ENCODE measurements at places on chromosomes 1 and 21. TPM values are rescaled to one million over a fixed set of nuclear protein-coding genes. Genes with fewer than 3 reads are reported as not detected.

The GBP1 gene
- 59.7 TPM for total RNA-seq

- H3K36me3 ChIP-seq: no peaks in the 10 kb centered on the region
- no peaks in the 10 kb centered on the region for H3K27me3 ChIP-seq
- no peaks in the 10 kb centered on the region for H3K4me1 ChIP-seq
- no peak overlapping the region for H3K4me3 ChIP-seq
- peak overlapping the region; percentile 36 for H3K27ac ChIP-seq
These were observed 62.8 kb downstream of the NGF start for GRCh38 chr1:115275216-115275615.

DNA sequence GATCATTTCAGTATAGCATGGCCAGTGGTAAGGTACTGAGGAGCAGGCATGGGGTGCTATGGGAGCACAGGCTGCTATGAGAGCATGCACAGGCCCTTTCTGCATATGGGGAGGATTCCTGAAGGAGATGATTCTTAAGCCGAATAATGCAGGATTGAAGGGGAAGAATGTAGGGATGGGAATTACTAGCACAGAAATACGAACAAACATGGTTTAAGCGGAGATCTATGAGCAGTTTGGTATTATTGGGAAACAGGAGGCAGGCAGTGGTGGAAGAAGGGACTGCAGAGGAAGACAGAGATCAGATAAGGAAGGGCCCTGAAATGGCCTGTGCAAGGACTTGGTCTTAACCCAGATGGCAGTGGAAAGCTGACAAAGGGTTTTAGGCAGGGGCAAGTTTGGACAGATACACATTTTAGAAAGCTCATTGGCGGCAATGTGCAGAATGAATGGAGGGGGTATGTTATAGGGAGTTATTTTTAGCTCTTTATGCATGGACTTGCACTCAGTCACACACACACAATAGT is 1.7 kb downstream of the OSCP1 start:
- H3K27ac ChIP-seq: no peak overlapping the region
- H3K4me3 ChIP-seq: no peak overlapping the region
- no peaks in the 10 kb centered on the region for H3K36me3 ChIP-seq
- H3K4me1 ChIP-seq: peaks cover 3% of the 10 kb centered on the region
- DNase-seq: no peak
- H3K27me3 ChIP-seq: no peaks in the 10 kb centered on the region

The CD2 gene
- not detected for total RNA-seq

DNA sequence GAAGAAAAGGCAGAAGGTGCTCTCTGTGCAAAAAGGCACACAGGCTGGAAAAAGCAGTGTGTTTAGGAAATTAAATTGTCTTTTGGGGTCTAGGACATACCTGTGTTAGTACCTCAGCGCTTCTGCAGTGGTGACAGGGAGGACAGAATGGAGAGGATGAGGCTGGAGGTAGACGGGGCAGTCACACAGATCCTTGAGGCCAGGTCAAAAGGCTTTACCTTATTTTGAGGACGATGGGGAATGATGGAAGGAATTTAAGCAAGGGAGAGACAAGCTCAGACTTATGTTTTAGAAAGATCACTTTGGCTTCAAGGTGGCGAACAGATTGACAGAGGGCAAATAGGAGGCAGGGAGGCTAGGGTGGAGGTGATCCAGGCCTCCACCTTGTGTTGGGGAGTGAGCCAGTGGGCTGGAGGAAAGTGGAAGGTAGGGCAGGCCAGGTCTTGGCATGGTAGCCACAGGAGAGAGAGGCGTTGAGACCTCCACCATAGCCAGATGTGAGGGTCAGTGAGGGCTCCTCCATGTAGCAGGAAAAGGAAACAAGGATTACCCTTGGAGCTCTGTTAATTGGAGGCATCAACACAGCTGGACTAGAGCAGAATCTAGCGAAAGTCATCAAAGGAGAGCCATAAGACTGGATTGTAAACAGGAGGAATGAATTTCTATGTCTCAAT is 4.2 kb downstream of the CYP4B1 start:
- H3K4me1 ChIP-seq: no peaks in the 10 kb centered on the region
- no peaks in the 10 kb centered on the region for H3K36me3 ChIP-seq
- H3K27ac ChIP-seq: no peak overlapping the region
- no peak for DNase-seq

DNA sequence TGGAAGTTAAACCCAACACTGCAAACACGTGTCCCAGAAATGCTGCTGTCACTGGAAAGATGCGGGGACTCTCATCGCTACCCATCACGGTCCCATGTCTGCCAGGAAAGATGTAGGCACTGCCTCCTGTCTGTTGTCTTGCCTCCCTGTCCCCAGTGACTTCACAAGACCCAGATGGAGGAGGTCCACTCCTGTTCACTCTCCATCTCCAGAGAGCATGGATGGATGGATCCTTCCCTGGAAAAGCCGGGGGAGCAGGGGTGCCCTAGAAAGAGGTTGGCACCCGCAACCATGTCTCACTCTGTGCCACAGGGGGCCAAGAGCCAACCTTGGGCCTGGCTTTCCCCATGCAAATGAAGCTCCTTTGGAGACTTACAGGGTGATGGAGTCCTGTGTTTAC is 135.5 kb downstream of the GLIS1 start:
- H3K36me3 ChIP-seq: no peaks in the 10 kb centered on the region
- H3K27ac ChIP-seq: no peak overlapping the region
- H3K27me3 ChIP-seq: no peaks in the 10 kb centered on the region
- DNase-seq: no peak
- no peaks in the 10 kb centered on the region for H3K4me1 ChIP-seq
- no peak overlapping the region for H3K4me3 ChIP-seq

The TNFRSF18 gene
- total RNA-seq: not detected

GRCh38 chr1:183834568-183834967 is 29.6 kb downstream of the RGL1 start:
- no peaks in the 10 kb centered on the region for H3K36me3 ChIP-seq
- no peak overlapping the region for H3K27ac ChIP-seq
- H3K27me3 ChIP-seq: no peaks in the 10 kb centered on the region
- H3K4me1 ChIP-seq: no peaks in the 10 kb centered on the region
- no peak for DNase-seq

DNA sequence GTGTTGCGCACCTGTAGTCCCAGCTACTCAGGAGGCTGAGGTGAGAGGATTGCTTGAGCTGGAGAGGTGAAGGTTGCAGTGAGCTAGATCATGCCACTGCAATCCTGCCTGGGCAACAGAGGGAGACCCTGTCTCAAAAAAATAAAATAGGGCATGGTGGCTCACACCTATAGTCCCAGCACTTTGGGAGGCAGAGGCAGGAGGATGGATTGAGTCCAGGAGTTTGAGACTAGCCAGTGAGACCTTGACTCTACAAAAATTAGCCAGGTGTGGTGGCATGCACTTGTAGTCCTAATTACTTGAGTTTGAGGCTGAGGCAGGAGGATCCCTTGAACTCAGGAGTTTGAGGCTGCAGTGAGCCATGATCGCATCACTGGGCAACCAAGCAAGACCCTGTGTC is 9.7 kb downstream of the RPL11 start:
- no peaks in the 10 kb centered on the region for H3K4me1 ChIP-seq
- no peak overlapping the region for H3K27ac ChIP-seq
- peaks cover 77% of the 10 kb centered on the region for H3K36me3 ChIP-seq
- DNase-seq: no peak

The TDRD10 gene
- total RNA-seq: 4.6 TPM

The ARHGEF16 gene
- total RNA-seq: not detected

- H3K4me3 ChIP-seq: no peak overlapping the region
- H3K27me3 ChIP-seq: no peaks in the 10 kb centered on the region
- no peaks in the 10 kb centered on the region for H3K36me3 ChIP-seq
- no peak for DNase-seq
- no peak overlapping the region for H3K27ac ChIP-seq
These were observed 103.7 kb upstream of the SOD1 start for GRCh38 chr21:31555741-31556191.

GRCh38 chr1:230260831-230261230 is 165.3 kb downstream of the PGBD5 start:
- H3K4me1 ChIP-seq: peaks cover 5% of the 10 kb centered on the region
- H3K36me3 ChIP-seq: peaks cover 46% of the 10 kb centered on the region
- DNase-seq: no peak
- H3K4me3 ChIP-seq: no peak overlapping the region
- no peaks in the 10 kb centered on the region for H3K27me3 ChIP-seq

- no peak for DNase-seq
- H3K27ac ChIP-seq: peak overlapping the region; percentile 46
- no peaks in the 10 kb centered on the region for H3K4me1 ChIP-seq
- H3K4me3 ChIP-seq: no peak overlapping the region
- H3K36me3 ChIP-seq: no peaks in the 10 kb centered on the region
These were observed 56.1 kb downstream of the HSF2BP start for GRCh38 chr21:43603233-43603626.

- no peak overlapping the region for H3K4me3 ChIP-seq
- no peaks in the 10 kb centered on the region for H3K36me3 ChIP-seq
- peaks cover 79% of the 10 kb centered on the region for H3K4me1 ChIP-seq
- no peak for DNase-seq
- peak overlapping the region; percentile 75 for H3K27ac ChIP-seq
These were observed 6.7 kb downstream of the CAP1 start for GRCh38 chr1:40047276-40047675.

DNA sequence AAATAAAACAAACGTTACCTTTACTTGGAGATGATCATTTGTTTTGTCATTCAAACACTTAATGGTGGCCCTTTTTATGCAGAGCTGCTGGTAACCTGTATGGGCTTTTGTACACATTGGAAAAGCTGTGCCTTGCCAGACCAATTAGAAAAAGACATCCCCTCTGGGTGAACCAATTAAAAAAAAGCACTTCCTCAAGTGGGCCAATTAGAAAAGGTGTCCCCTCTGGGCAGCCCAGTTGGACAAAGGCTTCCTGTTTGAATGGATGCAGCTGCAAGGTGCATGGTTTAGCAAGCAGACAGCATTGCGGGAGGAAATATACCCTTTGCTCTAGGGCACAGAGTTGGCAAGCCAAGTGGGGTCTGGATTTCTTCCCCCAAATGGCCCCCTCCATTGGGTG is 21.6 kb downstream of the HUNK start:
- H3K4me1 ChIP-seq: no peaks in the 10 kb centered on the region
- H3K4me3 ChIP-seq: no peak overlapping the region
- H3K27ac ChIP-seq: no peak overlapping the region
- H3K36me3 ChIP-seq: no peaks in the 10 kb centered on the region

GRCh38 chr1:195251900-195252299 is 1356.3 kb downstream of the KCNT2 start:
- H3K27ac ChIP-seq: no peak overlapping the region
- no peaks in the 10 kb centered on the region for H3K27me3 ChIP-seq
- H3K4me1 ChIP-seq: no peaks in the 10 kb centered on the region
- no peaks in the 10 kb centered on the region for H3K36me3 ChIP-seq

- H3K27me3 ChIP-seq: no peaks in the 10 kb centered on the region
- DNase-seq: no peak
- H3K4me1 ChIP-seq: no peaks in the 10 kb centered on the region
- H3K27ac ChIP-seq: no peak overlapping the region
- H3K36me3 ChIP-seq: no peaks in the 10 kb centered on the region
These were observed 149.5 kb upstream of the B3GALT2 start for GRCh38 chr1:193335806-193336428.

- DNase-seq: no peak
- H3K36me3 ChIP-seq: no peaks in the 10 kb centered on the region
- H3K27me3 ChIP-seq: no peaks in the 10 kb centered on the region
- no peak overlapping the region for H3K27ac ChIP-seq
These were observed 36.2 kb upstream of the CACHD1 start for GRCh38 chr1:64433747-64434146.

DNA sequence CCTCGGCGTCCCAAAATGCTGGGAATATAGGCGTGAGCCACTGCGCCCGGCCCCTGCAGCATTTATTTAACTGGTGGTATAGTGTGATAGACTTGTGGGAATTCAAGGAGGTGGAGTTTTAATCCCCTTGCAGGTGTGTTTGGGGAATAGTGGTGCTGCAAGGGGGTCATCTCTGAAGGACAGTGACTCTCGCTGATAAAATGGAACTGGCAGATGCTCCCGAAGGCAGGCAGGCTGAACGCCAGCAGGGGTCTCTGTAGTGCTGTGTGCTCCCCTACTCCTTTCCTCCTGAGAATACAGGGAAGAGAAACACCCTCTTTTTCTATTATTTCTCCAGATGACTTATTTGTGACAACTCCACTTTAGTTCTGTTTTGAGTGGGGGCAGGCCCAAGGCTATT is 4.0 kb downstream of the OSCP1 start:
- no peak for DNase-seq
- no peaks in the 10 kb centered on the region for H3K27me3 ChIP-seq
- H3K4me3 ChIP-seq: no peak overlapping the region

GRCh38 chr21:36917471-36918158 is 48.9 kb downstream of the HLCS start:
- no peaks in the 10 kb centered on the region for H3K36me3 ChIP-seq
- no peak for DNase-seq
- no peaks in the 10 kb centered on the region for H3K27me3 ChIP-seq
- H3K4me1 ChIP-seq: no peaks in the 10 kb centered on the region
- no peak overlapping the region for H3K27ac ChIP-seq

GRCh38 chr21:27154451-27155129 is 187.7 kb upstream of the ADAMTS5 start:
- no peak overlapping the region for H3K4me3 ChIP-seq
- no peaks in the 10 kb centered on the region for H3K36me3 ChIP-seq
- DNase-seq: no peak
- no peaks in the 10 kb centered on the region for H3K4me1 ChIP-seq
- no peaks in the 10 kb centered on the region for H3K27me3 ChIP-seq

GRCh38 chr1:32765570-32766327 is 51.4 kb downstream of the YARS1 start:
- H3K4me1 ChIP-seq: no peaks in the 10 kb centered on the region
- no peaks in the 10 kb centered on the region for H3K27me3 ChIP-seq
- H3K36me3 ChIP-seq: peaks cover 10% of the 10 kb centered on the region
- no peak overlapping the region for H3K4me3 ChIP-seq
- no peak for DNase-seq

The PPIE gene
- 58.3 TPM for total RNA-seq

DNA sequence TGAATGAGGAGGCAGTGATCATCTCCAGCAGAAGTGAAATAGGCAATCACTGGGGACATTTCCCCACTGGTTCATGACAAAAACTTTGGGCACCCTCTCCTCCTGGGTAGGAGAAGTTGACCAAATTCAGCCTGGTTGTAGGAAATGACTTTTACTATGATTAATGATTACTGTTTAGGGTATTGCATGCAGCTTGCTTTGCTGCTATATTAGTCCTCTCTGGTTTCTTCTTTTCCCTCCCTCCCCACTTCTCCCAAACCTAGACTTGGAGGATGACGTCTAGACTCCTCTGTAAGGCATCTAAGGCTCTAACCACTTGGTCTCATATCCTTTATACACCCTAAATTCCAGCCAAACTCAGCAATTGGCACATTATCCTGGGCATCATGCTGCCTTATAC is 3.4 kb upstream of the RGS16 start:
- H3K27me3 ChIP-seq: no peaks in the 10 kb centered on the region
- DNase-seq: no peak
- H3K4me1 ChIP-seq: peaks cover 17% of the 10 kb centered on the region

- no peaks in the 10 kb centered on the region for H3K36me3 ChIP-seq
- no peak overlapping the region for H3K4me3 ChIP-seq
- no peak overlapping the region for H3K27ac ChIP-seq
- H3K27me3 ChIP-seq: no peaks in the 10 kb centered on the region
These were observed 247.4 kb downstream of the KAZN start for GRCh38 chr1:14845851-14846250.

- peaks cover 12% of the 10 kb centered on the region for H3K27me3 ChIP-seq
- H3K4me3 ChIP-seq: no peak overlapping the region
- H3K4me1 ChIP-seq: peaks cover 6% of the 10 kb centered on the region
- no peak overlapping the region for H3K27ac ChIP-seq
- DNase-seq: no peak
These were observed 25.0 kb upstream of the SMIM12 start for GRCh38 chr1:34884536-34884935.

Measured in ascending aorta (tissue), 2 donors.